NCI-H1436 (cell line): ENCODE measurements at places on chromosomes 7 and 10.

DNA sequence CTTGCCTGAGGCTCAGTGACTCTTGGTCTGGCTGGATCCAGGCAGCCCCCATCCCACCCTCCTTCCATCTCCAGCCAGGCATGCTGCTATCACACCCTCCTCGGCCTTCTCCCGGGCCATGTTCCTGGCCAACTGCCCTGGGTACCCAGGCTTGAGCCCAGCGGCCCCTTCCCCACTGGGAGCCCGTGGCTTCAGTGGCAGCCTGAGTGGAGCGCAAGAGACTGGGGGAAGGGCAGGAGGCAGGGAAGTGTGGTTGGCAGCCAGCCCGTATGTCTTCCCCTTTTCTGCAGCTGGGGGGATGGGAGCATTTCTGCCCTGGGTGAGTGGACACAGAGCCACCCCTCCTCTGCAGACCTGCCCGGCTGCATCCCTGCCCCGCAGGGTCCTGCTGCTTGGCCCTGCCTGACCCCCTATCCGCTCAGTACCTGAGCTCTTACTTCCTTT, 148.5 kb downstream of the ARHGAP22 start:
- DNase-seq: no peak

DNA sequence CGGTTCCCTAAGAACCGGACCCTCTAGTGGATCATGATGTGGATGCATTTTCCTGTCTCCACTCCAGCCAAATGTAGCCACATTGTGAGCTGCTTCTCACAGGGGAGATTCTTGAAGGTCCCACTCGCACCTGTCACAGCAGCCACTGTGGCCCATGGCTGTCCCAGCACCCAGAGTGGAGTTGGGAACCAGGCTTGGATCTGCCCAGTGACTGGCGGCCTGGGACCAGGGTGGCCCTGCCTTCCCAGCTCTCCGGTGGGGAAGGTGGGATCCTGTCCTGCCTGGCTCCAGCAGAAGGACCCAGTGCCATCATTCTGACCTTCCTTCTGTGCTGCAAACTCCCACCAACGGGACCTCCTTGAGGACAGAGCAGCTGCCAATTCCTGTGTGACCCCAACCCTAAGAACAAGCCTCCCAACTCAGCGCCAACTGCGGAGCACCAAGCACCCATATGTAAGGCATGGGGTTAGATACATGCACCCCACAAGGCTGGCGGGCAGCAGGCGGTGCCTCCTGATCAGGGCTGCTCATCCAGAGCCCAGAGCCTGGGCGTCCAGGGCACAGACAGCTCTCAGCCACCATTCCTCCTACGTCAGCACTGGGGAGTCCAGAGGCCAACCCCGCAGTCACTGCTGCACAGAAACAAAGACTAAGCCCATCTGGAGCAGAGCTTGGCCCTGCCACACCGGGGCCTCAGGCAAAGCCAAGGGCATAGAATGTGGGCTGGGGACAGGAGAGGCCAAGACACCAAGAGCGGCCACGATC, 28.8 kb downstream of the EBF3 start:
- no peak for DNase-seq

GRCh38 chr10:43287056-43288007, 20.5 kb upstream of the RASGEF1A start:
- DNase-seq: no peak

- DNase-seq: no peak
Measured at GRCh38 chr10:133276435-133277201, at the start of gene ADAM8. ADAM8 (minus strand) TSS chr10:133276868; CDS start chr10:133276817, 51 bp downstream.

DNA sequence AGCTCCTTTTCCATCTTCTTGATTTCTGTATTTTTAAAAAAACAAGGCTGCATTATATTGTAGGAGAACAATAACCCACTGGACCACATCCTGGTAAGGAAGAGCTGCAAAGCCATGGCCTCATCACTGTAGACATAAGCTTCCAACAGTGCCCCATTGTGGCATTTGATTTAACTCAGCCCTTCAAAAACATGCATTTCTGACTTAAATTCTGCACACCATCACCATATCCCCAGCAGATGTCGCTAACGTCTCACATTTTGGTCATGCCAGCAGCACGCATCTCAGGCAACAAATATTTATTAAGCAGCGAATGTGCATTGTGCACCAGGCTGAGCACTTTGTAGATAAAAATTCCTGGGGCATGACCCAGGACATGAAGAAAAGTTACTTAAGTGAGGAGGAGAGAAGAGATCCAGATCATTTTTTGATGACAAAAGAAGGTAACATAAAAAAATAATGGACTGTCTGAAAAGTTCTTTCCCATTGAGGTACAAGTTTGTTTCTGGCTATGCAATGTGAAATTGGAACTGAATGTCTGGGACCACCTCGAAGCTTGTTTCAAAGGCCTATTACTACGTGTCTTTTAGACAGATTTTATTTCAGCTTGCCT, 164.6 kb upstream of the CDCA7L start:
- peak; percentile 53 for DNase-seq

- no peak for DNase-seq
Measured at GRCh38 chr10:112313234-112313633, 30.0 kb downstream of the TECTB start.

DNA sequence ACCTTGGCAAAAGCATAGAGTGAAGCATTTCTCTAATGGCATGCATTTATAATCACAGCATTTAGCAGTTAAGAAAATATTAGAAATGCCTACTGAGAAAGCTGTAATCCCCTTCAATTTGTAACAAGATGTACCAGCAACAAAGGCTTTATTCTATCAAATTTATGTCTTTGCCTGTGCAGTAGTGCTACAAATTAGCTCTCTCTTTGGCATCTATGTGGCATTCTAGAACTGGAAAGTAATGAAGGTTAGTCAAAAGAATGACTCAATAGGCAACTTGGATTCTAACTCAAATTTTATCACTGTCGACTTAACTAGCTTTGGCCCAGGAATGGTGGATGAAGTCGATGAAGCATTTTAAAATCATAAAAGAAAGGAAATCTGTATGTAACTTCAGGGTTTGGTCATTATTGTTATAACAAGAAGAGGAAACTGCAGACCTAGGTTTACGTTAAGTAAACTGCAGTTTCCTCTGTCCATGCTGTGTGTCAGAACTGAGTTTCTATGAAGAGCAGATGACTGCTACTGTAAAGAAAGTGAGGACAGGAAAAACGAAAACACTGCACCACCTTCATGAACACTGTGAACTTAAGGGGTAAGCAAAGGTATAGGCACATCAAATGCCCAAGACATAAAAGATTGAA, 140.0 kb downstream of the RAPGEF5 start:
- DNase-seq: no peak

GRCh38 chr10:77801474-77802161, 124.9 kb downstream of the DLG5 start:
- no peak for DNase-seq

- DNase-seq: no peak
Measured at GRCh38 chr10:71782917-71783490, 9.7 kb upstream of the VSIR start.

DNA sequence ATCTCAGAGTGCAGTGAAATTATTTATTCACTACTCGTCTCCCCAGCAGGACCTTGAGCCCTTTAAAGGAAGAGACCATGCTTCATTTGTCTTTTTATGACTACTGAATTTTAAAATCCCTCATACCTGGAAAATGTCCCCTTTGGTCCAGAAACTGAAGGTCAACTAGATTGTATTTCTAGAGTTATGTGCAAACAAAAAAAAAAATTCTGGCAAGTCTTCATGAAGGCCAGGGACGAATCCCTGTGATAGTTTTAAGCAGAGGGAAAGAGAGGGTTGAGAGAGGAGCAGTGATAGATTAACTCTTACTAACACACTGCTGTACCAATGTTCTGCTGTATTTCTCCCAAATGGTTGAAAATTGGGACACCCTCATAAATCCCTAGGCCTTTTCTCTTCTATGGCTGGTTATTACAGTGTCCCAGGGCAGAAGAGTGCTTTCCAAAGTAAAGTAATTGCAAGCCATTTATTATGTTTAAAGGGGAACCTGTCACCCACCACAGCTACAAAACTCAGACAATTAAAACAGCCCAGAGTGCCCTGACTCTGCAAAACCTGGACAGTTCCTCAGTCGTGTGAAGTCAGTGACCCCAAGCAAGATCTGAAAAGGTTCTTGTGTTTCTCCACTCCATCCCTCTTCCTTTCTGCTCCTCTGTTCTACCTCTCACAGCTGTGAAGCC, 182.8 kb upstream of the AOAH start:
- DNase-seq: no peak

DNA sequence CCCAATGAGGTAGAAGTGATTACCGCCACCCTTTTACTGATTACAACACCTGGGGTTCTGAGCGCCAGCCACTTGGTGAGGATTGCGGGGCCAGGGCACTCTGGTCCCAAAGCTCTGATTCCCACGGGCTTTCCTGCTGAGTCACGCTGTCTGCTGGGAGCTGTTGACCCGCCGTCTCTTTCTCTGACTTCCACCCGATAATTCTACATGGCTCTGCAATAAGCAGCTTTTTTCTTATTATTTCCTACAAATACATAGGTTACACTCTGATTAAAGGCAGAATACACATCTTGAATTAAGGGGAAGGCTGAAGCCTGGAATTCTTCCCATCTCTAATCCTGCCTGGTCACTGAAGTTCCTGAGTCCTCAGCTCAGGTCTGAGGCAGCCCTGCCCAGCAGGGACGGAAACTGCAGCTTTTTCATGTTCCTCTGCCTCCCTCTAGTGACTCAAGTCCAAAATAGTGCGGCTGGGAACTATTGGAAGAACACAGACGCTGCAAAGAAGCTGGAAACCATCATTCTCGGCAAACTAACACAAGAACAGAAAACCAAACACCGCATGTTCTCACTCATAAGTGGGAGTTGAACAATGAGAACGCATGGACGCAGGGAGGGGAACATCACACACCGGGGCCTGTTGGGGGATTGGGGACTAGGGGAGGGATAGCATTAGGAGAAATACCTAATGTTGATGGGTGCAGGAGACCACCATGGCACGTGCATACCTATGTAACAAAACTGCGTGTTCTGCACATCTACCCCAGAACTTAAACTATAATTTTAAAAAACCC, 178.3 kb downstream of the PRKCQ start:
- DNase-seq: peak; percentile 43

GRCh38 chr10:16401416-16401815, 35.4 kb upstream of the PTER start:
- DNase-seq: no peak

- no peak for DNase-seq
Measured at GRCh38 chr10:48636901-48637300, 32.0 kb upstream of the ARHGAP22 start.

DNA sequence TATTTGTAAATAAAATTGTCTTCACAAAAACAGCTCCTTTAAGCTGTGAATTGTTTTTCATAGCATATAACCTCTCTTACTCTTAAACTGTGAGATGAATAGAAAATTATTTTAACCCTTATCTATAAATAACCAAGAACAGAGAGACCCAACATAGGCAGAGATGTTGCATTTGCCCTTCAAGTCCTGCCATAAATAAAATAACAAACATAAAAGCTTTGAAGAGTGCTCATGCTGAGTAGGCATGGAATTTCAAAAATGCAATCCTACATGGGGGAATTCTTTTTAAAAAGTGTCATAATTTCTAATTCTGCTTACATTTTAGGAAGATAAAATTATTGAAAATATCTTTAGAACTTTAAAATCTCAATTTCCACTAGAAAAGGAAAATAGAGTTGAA, 124.1 kb upstream of the FERD3L start:
- DNase-seq: no peak

DNA sequence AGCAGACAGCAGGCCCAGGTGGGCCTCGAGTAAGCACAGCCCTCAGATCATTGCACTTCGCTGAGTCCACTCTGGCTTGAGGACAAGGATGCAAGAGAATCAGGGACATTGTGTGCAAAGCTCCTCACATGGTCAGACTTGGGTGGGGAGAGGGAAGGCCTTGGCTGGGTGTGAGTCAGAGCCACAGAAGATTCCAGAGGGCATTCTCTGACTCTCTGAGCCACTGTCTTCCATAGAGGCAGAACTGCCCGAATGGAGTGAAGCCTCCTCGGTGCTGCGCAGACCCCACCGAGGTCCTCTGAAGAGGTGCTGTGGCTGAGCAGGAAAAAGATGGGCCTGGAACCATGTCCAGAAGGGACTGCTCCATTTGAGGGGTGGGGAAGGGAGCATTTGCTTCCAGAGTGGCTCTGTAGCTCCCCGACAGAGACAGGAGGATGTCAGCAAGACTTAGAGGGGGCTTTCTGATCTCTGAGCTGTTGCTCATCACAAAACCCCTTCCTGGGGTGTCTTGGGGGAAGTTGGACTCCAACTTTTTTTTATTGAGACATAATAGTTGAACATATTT, 120.8 kb downstream of the PTPN20 start:
- DNase-seq: no peak
